Tibial nerve (tissue), 4 donors: ENCODE measurements at places on chromosomes 7 and 10. TPM values are rescaled to one million over a fixed set of nuclear protein-coding genes. Genes with fewer than 3 reads are reported as not detected.

EPHB4 gene
- total RNA-seq: 37.5 TPM

GRCh38 chr10:95796504-95796903, 40.5 kb downstream of the ENTPD1 start:
- no peak overlapping the region for H3K4me3 ChIP-seq
- no peak for DNase-seq
- peaks cover 22% of the 10 kb centered on the region for H3K4me1 ChIP-seq
- H3K27ac ChIP-seq: no peak overlapping the region
- no peaks in the 10 kb centered on the region for H3K27me3 ChIP-seq
- no peaks in the 10 kb centered on the region for H3K36me3 ChIP-seq

DNA sequence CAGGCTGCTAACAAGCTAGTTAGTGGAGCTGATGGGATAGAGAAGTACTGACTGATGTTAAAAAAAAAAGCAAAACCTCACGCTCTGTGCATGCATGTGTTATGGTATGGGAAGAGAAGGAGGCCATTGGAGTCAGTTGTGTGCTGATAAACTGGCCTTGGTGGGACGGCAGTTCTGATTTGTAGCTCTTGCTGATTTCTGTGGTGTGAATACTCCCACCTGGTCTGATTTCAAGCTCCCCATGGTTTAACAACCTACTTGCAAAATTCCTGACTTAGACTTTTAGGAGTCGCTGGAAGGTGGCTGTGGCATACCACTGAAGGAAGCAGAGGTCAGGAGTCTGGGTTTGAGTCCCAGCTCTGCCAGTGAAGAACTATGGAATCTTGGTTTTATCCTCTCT, 15.2 kb downstream of the CAMK1D start:
- H3K27me3 ChIP-seq: no peaks in the 10 kb centered on the region
- no peak overlapping the region for H3K4me3 ChIP-seq
- no peak overlapping the region for H3K27ac ChIP-seq
- DNase-seq: no peak
- no peaks in the 10 kb centered on the region for H3K4me1 ChIP-seq
- no peaks in the 10 kb centered on the region for H3K36me3 ChIP-seq

ZNF425 gene
- 10.9 TPM for total RNA-seq

GRCh38 chr7:108911016-108911415, 341.3 kb downstream of the DNAJB9 start:
- H3K36me3 ChIP-seq: no peaks in the 10 kb centered on the region
- no peak overlapping the region for H3K27ac ChIP-seq
- DNase-seq: no peak
- H3K27me3 ChIP-seq: no peaks in the 10 kb centered on the region
- no peaks in the 10 kb centered on the region for H3K4me1 ChIP-seq
- H3K4me3 ChIP-seq: no peak overlapping the region

PRLHR gene
- not detected for total RNA-seq
